Stimulated activated effector memory CD8-positive, alpha-beta T cell treated with anti-CD3 and anti-CD28 coated beads, Interleukin-12 subunit alpha, Interleukin-12 subunit beta, amount 100 ng/mL, for 72 hours (primary cell): ENCODE measurements at places on chromosomes 2 and 18.

DNA sequence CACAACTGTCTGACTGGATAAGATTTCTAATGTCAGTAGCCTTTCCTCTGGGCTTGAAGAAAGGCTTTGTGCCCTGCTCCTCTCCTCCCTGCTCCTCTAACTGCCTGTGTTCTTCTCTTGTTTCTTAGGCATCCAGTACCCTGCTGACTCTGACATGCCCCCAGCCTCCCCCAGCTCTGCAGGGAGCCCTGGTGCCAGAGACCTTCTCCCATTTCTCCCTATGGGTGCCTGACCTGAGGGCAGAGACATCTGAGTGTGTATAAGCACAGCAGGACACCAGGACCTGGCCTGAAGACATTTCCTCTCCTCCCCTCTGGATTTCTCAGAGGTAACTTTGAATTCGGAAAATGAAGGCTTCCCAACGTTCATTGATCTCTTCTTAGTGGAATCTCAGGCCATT lies 23.6 kb downstream of the RNF144A start:
- no peak for DNase-seq

- DNase-seq = no peak
These were observed 5.4 kb upstream of the HPCAL1 start for GRCh38 chr2:10297191-10297830.

- no peak for DNase-seq
These were observed 506.5 kb upstream of the NRP2 start for GRCh38 chr2:205175831-205176230.

DNA sequence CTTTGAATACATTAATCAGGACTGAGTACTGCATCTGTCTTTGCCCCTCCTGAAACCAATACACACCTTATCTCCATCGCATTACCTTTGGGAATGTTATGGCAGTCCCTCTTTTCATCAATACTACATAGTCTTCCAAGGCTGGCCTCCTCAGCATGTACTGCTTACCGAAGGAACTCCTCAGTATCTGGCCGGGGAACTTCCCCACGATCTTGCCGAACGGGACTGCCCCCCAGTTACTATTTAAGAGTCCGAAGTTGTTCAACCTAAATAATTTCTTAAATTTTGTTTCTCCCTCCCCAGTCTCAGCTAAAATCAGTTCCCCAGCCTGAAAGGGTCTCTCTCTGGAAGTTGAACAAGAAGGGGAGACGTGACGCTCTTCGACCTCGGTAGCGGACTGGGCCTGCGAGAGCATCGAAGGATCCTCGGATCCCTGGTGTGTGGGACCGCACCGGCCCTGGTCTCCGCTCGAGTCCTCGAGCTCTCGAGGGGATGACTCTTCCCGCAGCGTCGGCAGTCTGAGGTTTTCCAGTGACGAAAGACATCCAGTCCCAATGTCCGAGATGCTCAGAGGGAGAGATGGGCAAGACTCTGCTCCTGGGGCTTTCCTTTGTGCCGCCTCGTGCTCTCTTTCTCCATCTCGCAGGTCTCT lies 489 bp downstream of the TRMT61B start:
- DNase-seq = no peak

DNA sequence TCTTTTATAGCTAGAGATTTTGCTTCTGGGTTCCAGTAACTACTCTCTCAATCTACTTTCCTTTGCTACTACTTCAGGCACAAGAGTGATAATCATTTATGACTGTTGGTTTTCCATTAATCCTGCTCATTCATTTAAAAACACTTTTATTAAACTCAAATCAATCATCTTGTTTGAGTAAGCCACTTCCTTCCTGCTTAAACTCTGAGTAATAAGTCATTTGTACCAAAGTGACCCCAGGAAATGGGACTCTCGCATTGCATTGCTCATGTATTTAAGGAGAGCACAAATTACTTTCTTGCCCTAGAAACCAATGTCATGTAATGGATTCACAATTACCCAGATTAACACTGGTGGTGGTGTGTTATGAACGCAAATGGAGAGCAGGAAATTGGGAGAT lies 270.7 kb upstream of the HNMT start:
- no peak for DNase-seq

DNA sequence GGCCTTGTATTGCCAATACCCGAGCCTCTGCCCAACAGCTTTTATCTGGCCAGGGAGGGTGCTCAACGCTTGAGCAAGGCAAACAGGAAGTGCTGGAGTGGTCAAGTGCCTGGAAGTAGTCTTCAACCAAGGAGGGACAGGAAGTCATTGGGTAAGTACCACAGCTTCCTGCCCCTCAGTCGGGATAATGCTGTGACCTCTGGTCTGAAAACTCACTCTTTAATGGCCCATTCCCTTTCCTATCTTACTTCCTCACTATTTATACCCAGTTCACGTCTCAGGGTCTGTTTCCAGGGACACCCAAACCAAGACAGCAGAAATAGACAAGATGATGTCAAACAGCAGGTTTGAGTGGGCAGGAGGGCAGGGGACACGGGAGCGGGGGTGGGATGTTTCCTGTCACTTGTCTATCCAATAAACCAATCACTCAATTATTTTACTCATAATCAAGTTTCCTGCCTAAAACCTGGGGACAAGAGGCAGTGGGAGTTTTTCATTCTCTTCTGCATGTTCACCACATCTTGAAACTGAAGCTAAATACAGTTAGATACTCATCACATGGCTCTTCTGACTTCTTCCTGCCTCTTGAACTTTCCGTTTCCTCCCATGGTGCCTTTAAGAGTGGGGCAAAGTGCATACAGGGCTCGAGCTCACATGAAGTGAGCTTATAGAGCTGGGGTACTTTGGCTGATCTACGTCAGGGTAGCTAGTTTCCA lies 68.9 kb upstream of the CAB39 start:
- DNase-seq = peak; percentile 73

DNA sequence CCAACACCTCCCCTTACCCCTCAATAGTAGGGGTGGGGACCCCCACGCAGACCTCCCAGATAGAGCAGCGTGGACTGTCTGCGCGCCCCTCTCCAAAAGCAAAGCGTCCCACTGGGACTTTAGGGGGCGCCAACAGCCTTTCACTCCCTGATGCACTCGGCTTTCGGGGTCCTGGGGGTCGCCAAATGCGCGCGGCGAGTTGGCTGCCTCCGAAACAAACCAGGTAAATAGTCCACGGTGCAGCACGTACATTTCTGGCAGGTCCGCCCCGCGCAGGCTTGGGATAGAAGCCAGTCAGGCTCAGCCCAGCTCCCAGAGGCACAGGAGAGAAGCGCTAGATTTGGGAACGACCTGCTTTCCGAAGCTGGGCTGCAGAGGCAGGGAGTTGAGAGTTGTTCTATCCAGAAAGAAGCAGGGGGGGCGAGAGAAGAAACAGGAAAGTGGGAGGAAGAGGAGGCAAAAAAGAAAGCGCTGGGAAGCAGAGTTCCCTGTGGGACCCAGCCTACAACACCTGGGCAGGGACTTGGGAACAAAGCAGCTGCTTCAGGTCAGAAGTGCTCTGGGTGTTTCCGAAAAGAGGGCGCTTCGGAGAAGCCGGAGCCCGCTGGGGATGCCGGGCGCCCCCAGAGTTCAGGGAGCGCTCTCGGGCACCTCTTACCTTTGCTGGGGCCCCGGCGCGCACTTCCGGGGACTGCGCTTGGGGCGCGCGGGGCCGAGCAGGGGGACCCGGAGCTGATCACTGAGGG lies 544 bp downstream of the EVA1A start:
- peak; percentile 40 for DNase-seq

DNA sequence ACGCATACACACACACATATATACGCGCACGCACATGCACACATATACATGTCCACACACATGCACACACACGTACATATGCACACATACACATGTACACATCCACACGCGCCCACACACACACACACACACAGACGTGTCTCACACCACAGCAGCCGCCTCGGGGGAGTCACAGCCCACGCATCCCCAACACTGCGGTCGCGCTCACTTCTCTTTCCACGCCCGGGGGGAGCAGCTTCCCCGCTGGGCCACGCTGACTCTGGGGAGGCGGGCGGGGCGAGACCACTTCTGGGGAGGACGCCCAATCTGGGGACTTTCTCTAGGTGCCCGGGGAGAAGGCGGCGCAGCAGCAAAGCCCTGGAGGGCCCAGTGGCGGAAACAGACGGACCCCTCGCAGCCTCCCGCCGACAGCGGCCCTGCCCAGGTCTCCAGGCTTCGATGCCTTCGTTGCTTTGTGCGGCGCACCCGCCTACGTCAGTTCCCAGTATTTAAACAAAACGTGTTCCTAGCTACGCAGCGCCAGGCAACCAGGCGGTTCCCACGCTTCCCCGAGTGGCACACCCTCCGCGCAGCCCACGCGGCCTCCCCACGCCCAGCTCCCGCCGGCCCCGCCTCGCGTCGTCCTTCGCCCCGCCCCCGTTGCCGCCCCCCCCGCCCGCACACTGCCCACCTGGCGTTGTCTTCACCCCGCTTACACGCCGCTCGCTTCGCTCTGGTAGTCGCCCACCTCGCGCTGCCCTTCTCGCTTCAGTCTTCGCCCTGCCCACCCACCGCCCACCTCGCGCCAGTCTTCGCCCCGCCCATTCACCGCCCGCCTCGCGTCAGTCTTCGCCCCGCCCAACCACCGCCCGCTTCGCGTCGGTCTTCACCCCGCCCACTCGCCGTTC lies 810 bp upstream of the RBFA start:
- DNase-seq = peak; percentile 87

GRCh38 chr2:172431463-172431862 lies 4.1 kb downstream of the ITGA6 start:
- no peak for DNase-seq

- no peak for DNase-seq
These were observed 47.5 kb downstream of the THUMPD2 start for GRCh38 chr2:39731546-39731945.

DNA sequence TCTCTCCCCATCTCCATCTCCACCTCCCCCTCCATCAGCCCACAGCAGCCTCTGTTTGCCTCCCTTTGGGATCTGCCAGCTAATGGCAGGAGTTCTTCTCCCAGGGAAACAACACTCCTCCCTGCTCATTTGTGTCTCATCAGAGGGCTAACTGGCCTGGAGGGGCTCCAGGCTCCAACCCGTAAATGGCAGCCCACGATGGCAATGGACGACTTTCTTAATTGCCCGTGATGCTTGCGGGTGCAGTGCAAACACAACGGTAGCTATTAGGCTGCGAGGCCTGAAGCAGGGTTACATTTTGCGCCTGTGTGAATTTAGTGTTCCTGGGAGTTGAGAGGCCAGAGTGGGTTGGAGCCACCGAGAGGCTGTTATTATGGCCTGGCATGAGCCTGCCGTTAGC lies 285.1 kb downstream of the TNS1 start:
- DNase-seq = no peak

DNA sequence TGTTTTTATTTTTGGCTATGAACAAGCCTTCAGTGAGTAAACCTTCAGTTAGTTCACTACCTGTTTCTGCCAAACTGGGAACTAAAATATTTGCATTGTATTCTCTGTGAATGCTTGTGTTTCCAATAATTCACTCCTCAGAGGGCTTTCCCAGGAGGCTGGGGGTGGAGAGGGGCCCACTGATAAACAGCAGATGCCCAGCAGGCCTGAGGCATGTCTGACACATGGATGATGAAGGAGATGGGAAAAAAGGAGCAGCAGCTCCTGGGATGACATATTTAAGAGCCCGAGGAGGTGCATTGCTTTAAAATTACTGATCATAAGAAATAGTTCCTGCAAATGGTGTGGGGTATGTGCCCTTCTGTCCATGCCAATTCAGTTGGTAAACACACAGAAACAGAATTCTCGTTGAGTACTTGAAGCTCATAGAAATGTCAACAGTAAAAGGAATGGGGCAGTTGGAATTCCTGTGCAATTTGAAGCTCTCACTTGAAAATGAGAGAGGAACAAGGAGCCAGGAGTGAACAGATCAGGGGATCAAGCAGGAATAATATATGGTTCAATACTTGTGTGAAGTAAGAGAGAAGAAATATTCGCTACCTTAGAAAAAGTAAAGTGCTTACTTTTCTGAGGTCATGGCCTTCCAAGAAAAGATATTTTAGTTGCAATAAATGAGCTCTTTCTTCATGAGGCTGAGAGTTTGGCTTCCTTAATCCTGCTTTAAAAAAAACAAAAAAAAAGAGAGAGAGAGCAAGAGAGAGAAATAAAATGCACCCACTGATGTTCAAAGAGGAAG lies 22.0 kb upstream of the HNMT start:
- DNase-seq = no peak
